Effector memory CD4-positive, alpha-beta T cell (primary cell): ENCODE measurements at places on chromosomes 7 and 10.

DNA sequence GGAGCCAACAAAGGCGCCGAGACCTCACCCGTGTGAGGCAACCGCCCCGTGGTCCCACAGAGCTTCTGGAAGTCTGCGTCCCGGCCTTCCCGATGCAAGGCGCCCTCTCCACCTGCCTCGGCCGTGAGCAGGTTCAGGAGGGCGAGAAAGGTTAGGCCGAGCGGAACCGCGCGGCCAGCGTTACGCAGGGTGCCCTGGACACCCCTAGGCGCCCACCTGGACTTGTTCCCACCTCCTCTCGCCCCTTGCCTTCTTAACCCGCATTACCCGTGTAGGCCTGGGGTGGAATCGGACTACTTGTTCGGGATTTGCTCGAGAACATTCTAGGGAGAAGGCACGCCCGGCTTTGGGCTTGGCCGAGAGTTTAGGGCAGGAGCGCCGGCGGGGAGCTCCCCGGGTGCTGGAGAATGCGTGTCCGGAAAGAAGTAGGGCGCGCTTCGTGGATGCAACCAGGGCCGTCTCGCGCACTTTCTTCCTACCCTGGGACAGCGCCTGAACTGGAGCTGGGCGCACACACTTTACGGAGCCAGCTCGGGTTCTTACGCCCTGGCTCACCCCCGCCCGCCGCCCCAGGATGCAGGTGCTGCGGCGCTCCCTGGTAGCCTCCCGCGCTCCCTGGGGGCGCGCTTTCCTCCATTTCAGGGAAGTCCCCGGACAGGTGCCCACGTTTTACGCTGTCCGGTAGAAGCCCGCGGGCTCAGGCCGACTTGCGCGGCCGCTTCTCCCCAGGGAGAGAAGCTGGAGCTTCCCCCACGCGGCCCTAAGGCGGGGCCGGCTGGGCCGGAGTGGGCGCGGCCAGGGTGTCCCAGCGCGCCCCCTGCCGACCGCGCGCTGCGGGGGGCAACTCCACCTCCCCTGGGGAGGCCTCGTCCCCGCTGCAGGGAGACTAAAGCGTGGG lies 74.5 kb downstream of the INSIG1 start:
- no peak for DNase-seq

GRCh38 chr10:109126541-109126940 lies 796.8 kb downstream of the XPNPEP1 start:
- DNase-seq, result no peak

GRCh38 chr7:44224080-44224973 lies 23.5 kb downstream of the YKT6 start:
- DNase-seq, result no peak

GRCh38 chr10:6621536-6621935 lies 41.5 kb upstream of the PRKCQ start:
- DNase-seq, result no peak

DNA sequence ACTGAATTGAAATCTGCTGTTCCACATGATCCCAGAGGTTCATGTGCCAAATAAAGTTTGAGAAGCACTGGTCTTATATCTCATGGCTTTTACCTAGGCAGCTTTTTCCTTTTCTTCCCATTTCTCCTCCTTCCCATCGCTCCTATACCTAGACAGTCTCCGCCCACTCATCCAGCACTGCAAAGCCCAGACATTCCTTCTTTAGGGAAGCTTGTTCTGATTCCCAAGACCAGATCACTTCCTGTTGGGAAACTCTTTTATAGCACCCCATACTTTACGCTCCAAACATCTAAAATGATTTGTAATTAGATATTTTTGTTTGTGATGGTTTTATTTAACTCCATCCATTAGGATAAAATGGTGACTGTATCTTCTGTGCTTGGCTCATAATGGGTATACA lies 75.9 kb downstream of the BMPER start:
- DNase-seq, result no peak

GRCh38 chr7:73909051-73909941 lies 48.3 kb downstream of the TMEM270 start:
- no peak for DNase-seq
